ENCODE measurements at places on chromosomes 13 and 19. TPM values are rescaled to one million over a fixed set of nuclear protein-coding genes. Genes with fewer than 3 reads are reported as not detected.

GRCh38 chr19:7287722-7288121, 6.5 kb downstream of the INSR start:
- DNase-seq, result no peak
- peaks cover 3% of the 10 kb centered on the region for H3K36me3 ChIP-seq
- no peak overlapping the region for H3K27ac ChIP-seq

DNA sequence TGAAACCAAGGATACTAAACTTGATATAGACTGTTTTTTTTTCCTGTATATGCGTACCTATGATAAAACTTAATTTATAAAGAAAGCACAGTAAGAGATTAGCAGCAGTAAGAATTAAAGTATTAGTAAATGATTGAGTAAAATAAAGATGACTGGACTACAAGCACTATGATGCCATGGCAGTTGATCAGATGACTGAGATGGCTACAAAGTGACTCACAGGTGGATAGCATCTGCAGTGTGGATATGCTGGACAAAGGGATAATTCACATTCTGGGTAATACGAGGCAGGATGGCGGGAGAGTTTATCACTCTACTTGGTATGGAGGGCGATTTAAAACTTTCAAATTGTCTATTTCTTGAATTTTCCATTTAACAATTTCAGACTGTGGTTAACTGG, 11.8 kb downstream of the HTR2A start:
- no peak for DNase-seq
- H3K27me3 ChIP-seq, result peaks cover 26% of the 10 kb centered on the region
- no peak overlapping the region for H3K27ac ChIP-seq
- H3K4me3 ChIP-seq, result no peak overlapping the region
- H3K36me3 ChIP-seq, result peaks cover 6% of the 10 kb centered on the region
- H3K4me1 ChIP-seq, result peaks cover 9% of the 10 kb centered on the region

DNA sequence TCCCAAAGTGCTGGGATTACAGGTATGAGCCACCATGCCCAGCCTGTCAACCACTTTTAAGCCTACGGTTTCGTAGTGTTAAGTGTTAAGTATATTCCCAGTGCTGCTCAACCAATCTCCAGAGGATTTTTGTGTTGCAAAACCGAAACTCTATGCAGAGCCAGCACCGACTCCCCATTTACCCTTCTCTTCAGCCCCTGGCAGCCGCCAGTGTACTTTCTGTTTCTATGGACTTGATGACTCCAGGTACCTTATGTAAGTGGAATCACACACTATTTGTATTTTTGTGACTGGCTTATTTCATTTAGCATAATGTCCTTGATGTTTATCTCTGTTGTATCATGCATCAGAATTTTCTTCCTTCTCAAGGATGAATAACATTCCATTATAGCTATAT, 1.1 kb downstream of the SULT2A1 start:
- no peaks in the 10 kb centered on the region for H3K4me1 ChIP-seq
- no peak overlapping the region for H3K27ac ChIP-seq
- no peaks in the 10 kb centered on the region for H3K36me3 ChIP-seq
- H3K27me3 ChIP-seq, result peaks cover 7% of the 10 kb centered on the region
- H3K4me3 ChIP-seq, result no peak overlapping the region
- no peak for DNase-seq

DNA sequence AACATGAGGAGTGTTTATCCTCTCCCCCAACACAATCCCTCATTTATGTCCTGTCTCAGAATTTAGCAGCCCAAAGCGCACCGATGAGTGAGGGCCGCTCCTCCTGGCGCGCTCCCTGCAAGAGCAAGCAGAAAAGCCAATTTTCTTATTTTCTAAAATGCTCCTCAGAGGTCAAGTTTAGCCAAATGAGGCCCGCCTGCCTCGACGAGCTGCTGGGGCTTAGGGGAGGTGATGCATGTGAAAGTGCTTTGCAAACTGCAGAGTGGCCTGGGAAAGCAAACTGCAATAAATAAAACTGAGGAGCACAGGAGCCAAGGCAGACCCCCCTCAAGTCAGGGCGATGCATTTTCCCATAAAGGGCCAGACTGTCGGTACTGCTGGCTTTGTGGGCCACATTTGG, 29.0 kb downstream of the CAPS start:
- H3K36me3 ChIP-seq, result peaks cover 12% of the 10 kb centered on the region
- no peak for DNase-seq
- no peaks in the 10 kb centered on the region for H3K27me3 ChIP-seq
- H3K27ac ChIP-seq, result peak overlapping the region; percentile 30

GRCh38 chr19:1650650-1651567, 1.5 kb downstream of the TCF3 start:
- peak overlapping the region; percentile 98 for H3K27ac ChIP-seq
- H3K27me3 ChIP-seq, result no peaks in the 10 kb centered on the region
- DNase-seq, result no peak
- H3K4me1 ChIP-seq, result peaks cover 12% of the 10 kb centered on the region
- H3K36me3 ChIP-seq, result no peaks in the 10 kb centered on the region
- H3K4me3 ChIP-seq, result peak overlapping the region; percentile 94

The SLC6A16 gene
- 5.6 TPM for total RNA-seq

DNA sequence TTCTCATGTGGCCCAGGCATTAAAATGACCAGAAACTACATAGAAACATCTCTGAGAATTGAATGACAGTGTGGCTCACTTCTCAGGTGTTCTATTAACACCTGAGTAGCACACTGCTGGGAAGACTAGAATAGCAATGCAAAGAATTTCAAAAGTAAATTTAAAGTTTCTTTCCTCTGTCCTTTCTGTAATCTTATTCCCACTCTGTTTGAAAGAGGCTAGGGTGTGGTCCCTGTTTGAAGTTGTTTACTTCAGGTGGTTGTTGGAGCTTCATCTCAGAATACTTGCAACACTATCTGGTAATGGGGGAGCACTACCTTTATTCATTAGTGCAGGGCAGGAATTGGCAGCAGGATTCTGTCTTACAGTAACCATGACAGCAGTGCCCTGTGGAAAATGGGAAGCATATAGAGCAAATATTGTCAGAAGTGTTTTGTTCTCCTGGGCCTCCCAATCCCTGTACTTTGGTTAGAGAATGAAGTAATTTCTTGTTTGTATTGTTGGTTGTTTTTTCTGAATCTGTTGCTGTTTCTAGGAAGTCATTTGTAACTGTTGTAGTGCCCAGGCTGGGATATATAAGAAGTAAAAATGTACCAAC, 1210.2 kb upstream of the ATXN8OS start:
- H3K27me3 ChIP-seq, result no peaks in the 10 kb centered on the region
- no peak overlapping the region for H3K4me3 ChIP-seq
- H3K4me1 ChIP-seq, result peaks cover 6% of the 10 kb centered on the region
- H3K27ac ChIP-seq, result no peak overlapping the region
- peaks cover 2% of the 10 kb centered on the region for H3K36me3 ChIP-seq
- DNase-seq, result no peak

The MBD3L2 gene
- total RNA-seq, result not detected

- no peaks in the 10 kb centered on the region for H3K27me3 ChIP-seq
- H3K4me3 ChIP-seq, result no peak overlapping the region
- peaks cover 33% of the 10 kb centered on the region for H3K4me1 ChIP-seq
- H3K27ac ChIP-seq, result no peak overlapping the region
- H3K36me3 ChIP-seq, result peaks cover 4% of the 10 kb centered on the region
- no peak for DNase-seq
These were observed 2.6 kb upstream of the DHRS12 start for GRCh38 chr13:51806566-51806965.

GRCh38 chr19:47729468-47729798, 15.9 kb upstream of the NOP53 start:
- peak; percentile 51 for DNase-seq
- no peaks in the 10 kb centered on the region for H3K27me3 ChIP-seq
- peak overlapping the region; percentile 66 for H3K4me3 ChIP-seq
- H3K4me1 ChIP-seq, result peaks cover 13% of the 10 kb centered on the region
- H3K27ac ChIP-seq, result peak overlapping the region; percentile 94
- H3K36me3 ChIP-seq, result peaks cover 23% of the 10 kb centered on the region

DNA sequence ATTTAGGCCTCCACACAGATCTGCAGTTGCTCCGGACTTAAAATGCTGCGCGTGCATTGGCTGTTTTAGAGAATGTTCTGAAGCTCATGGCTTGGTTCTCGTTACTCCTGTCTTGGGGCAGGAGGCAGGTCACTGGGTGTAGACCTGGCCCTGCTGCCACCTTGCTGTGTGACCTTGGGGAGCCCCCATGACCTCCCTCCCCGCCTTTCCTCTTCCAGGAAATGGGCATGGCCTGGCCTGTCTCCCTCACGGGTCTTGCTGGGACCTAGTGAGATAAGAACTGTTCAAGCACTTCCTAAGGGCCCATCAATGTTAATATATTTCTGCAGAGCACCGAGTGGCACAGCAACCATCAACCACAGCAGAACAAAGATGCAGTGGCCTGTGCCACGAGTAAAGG, 49.4 kb downstream of the KLF2 start:
- peaks cover 19% of the 10 kb centered on the region for H3K36me3 ChIP-seq
- no peaks in the 10 kb centered on the region for H3K4me1 ChIP-seq
- no peak for DNase-seq
- H3K27me3 ChIP-seq, result no peaks in the 10 kb centered on the region
- H3K27ac ChIP-seq, result no peak overlapping the region

- H3K4me3 ChIP-seq, result no peak overlapping the region
These were observed 11.0 kb upstream of the CASP14 start for GRCh38 chr19:15038294-15038693.

- no peak overlapping the region for H3K4me3 ChIP-seq
- DNase-seq, result no peak
- no peaks in the 10 kb centered on the region for H3K4me1 ChIP-seq
- peaks cover 3% of the 10 kb centered on the region for H3K36me3 ChIP-seq
These were observed 62.4 kb upstream of the XPO4 start for GRCh38 chr13:20964904-20965303.

The AP2S1 gene
- 109 TPM for total RNA-seq

DNA sequence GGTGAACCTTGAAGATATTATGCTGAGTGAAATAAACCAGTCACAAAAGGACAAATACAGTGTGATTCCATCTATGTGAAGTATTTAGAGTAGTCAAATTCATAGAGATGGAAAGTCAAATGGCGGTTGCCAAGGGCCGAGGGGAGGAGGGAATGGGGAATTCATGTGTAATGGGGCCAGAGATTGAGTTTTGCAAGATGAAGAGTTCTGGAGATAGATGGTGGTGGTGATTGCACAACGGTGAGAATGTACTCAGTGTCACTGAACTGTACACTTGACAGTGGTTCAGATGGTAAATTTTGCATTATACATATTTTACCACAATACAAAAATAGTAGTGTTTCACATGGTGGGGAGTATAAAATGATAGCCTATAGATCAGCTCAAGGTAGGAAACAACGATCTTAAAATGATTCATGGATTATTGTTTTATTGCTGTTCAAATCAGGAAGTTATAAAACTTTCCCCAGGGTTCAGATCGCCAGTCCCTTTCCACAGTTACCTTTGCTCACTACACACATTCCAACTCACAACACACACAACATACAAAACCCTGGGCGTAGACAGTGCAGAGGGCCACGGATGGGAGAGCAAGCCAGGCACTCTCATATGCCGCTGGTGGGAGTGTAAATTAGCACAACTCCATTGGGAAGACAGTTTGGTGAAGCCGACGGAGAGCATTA, 219.9 kb downstream of the ZIC5 start:
- no peaks in the 10 kb centered on the region for H3K36me3 ChIP-seq
- no peak overlapping the region for H3K4me3 ChIP-seq
- H3K4me1 ChIP-seq, result peaks cover 14% of the 10 kb centered on the region
- peaks cover 5% of the 10 kb centered on the region for H3K27me3 ChIP-seq
- no peak overlapping the region for H3K27ac ChIP-seq

- DNase-seq, result no peak
- H3K36me3 ChIP-seq, result no peaks in the 10 kb centered on the region
- no peak overlapping the region for H3K27ac ChIP-seq
These were observed 84.1 kb upstream of the FNDC3A start for GRCh38 chr13:48891586-48891985.

- H3K27ac ChIP-seq, result no peak overlapping the region
- H3K4me3 ChIP-seq, result no peak overlapping the region
- no peaks in the 10 kb centered on the region for H3K4me1 ChIP-seq
- H3K27me3 ChIP-seq, result peaks cover 54% of the 10 kb centered on the region
These were observed 32.3 kb upstream of the UQCRFS1 start for GRCh38 chr19:29245215-29245614.

DNA sequence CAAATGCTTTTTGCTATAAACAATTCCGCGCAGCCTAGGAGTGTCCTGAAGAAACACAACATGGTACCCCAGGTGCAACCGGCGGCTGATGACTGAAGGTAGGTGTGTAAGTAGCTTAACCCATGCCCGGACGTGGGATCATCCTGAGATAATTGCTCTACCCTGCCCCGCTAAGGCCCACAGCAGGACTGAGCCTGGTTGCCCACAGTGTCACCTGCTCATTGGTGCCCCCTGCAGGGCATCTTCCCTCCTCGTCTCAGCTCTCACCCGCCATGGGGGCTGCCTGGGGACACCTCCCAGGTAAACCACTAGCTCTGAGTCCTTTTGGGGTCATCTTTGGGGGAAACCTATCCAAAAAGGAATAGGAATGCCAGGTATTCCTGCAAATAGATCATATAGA, 22.3 kb downstream of the TMEM161A start:
- H3K4me1 ChIP-seq, result no peaks in the 10 kb centered on the region

DNA sequence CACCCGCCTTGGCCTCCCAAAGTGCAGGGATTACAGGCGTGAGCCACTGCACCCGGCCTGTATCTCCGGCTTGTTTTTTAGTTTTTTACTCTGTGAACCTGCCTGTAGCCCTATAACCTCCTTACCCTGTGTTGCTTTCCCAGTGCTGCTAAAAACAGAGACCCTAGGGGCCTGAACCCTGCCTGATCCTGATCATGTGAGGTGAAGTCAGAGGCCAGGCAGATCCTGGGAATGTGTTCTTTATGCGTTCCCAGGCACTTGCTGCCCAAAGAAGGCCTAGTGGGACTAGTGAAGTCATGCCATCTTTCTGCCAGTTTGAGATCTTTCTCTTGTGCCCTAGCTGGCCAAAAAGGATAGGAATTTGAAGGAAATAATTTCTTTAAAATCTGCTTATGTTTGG, 4.6 kb downstream of the UBA2 start:
- H3K27ac ChIP-seq, result peak overlapping the region; percentile 66
- no peaks in the 10 kb centered on the region for H3K27me3 ChIP-seq
- peaks cover 26% of the 10 kb centered on the region for H3K4me1 ChIP-seq
- peaks cover 24% of the 10 kb centered on the region for H3K36me3 ChIP-seq

GRCh38 chr19:7917267-7918061, 2.7 kb upstream of the SNAPC2 start:
- peaks cover 5% of the 10 kb centered on the region for H3K36me3 ChIP-seq
- H3K27ac ChIP-seq, result no peak overlapping the region
- H3K4me1 ChIP-seq, result peaks cover 22% of the 10 kb centered on the region
- H3K27me3 ChIP-seq, result peaks cover 52% of the 10 kb centered on the region
- peak overlapping the region; percentile 61 for H3K4me3 ChIP-seq
